ENCODE measurements at places on chromosomes 5 and 9. TPM values are rescaled to one million over a fixed set of nuclear protein-coding genes. Genes with fewer than 3 reads are reported as not detected.

GRCh38 chr5:33306758-33307157, 134.0 kb upstream of the TARS1 start:
- DNase-seq = no peak

DNA sequence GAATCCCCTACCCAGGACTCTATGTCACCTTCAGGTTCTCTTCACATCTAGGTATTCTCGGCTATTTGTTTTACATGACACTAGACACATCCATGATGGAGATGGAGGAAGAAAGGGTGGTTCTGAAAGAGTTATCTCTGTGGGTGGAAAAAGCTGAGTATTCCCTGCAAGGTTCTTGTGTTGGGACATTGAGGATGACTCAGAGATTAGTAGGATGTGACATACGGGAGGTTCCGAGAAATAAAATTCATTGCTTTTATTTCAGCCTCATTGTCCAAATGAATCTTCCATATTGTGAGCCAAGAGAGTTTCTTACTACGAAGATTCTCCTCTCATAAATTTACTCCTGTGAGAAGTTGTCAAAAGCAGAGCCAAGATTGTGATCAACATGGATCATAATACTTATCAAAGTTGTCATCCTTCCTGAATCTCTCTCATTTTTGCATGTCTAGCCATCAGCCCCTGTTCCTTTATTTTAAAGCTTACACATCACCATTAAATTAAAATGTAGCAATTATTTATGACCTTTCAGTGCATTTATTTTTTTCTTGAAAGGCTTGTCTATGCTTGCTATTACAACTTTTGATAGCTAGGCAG, 370.0 kb downstream of the PSAT1 start:
- DNase-seq = no peak

DNA sequence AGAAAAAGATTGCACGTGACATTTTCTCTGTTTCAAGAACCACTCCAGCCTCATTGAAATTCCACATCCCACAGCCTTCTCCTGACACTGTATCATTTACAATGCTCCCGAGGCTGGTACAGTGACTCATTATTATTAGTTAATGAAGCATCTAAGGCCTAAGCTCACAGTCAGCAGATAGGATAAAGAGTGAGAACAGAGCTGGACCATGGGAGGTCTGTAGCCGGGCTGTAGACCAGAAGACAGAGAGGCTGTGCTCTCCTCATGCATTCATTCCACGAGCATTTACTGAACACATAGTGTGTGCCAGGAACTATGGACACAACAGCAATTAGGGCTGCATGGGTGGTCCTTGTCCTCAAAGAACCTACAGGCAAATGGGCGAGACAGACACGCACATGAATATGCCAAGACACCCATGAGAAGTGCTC, 47.3 kb upstream of the GALNT10 start:
- no peak for DNase-seq

DNA sequence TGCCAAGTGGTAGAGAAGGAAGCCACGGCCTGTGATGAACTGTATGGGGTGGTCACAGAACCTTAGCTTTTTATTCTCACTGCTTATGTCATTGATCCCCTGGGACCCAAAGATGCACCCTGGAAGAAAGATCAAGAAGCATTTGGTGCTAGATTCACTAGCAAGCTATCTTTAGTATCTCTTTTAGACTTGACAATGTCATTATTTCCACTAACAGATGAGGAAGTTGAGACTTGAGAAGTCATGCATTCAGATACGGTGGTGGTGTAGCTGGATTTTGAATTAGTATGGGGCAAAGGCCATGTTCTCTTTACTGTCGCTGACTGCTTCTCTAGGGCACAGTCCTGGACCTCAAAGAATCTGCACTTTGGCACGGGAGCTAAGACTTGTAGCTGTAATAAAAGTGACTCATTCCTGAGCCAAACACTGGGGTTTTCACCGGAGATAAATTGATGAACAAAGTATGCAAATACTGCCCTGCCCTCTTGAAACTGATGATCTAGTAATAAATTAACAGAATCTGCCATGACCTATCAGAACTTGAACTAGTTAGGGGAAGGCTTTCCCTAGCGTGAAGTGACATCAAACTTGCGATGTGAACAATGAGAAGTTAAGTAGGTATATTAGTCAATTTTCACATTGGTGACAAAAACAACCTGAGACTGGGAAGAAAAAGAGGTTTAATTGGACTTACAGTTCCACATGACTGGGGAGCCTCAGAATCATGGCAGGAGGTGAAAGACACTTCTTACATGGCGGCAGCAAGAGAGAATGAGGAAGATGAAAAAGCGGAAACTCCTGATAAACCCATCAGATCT, 5.4 kb downstream of the GDA start:
- DNase-seq = no peak

DNA sequence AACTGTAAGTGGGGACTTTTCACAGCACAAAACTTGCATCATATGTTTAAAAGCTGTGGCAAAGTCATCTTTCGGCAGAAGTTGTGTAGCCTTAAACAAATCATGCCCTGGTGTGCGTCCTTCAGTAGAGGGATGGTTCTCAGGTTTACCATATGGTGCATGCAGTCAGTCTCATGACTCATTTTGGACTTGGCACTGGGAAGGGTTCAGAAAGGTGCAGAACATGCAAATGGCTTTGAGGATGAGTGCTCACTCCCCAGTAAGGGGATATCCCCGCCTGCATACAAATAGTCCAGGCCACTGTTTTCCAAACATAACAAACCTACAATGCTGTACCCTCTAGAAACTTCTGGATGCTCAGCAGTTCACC, 260.3 kb downstream of the NDUFS4 start:
- DNase-seq = no peak

FCN2 gene
- total RNA-seq = not detected

DNA sequence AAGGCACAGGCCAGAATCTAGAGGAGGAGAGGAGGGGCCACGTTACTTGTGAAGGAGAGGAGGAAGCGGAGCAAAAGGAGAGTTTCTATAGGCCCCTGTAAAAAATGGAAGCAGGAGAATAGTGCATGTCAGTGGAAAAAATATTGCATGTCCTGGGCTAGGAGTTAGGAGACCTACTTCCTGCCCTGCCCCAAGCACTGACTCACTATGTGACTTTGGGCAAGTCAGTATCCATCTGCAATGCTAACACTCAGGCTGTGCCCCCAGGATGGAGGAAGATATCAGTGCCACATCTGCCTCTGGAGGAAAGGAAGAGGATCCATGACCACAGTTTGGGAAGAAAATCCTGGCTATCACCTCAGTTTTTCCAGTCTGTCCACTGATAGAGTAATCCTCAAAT, 7.0 kb downstream of the PIGO start:
- no peak for DNase-seq

GRCh38 chr9:111349766-111350165, 19.7 kb upstream of the OR2K2 start:
- no peak for DNase-seq

DNA sequence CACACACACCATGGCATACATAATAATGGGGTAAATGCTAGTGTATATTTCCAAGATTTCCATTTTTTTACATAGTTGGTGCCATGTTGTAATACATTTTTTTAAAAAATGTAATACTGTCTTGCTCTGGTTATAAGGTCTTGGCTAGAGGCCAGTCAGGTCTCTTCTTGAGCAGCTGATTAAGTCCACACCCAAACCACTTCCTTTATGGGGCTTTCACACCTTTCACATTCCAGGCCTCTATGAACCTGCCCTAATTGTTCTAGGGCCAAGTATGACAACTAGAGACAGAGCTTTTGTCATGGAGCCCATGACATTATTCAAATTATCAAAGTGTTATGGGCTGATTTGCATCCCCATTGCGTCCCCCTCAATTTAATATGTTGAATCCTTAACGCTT, 495.6 kb upstream of the CTNND2 start:
- DNase-seq = no peak

DNA sequence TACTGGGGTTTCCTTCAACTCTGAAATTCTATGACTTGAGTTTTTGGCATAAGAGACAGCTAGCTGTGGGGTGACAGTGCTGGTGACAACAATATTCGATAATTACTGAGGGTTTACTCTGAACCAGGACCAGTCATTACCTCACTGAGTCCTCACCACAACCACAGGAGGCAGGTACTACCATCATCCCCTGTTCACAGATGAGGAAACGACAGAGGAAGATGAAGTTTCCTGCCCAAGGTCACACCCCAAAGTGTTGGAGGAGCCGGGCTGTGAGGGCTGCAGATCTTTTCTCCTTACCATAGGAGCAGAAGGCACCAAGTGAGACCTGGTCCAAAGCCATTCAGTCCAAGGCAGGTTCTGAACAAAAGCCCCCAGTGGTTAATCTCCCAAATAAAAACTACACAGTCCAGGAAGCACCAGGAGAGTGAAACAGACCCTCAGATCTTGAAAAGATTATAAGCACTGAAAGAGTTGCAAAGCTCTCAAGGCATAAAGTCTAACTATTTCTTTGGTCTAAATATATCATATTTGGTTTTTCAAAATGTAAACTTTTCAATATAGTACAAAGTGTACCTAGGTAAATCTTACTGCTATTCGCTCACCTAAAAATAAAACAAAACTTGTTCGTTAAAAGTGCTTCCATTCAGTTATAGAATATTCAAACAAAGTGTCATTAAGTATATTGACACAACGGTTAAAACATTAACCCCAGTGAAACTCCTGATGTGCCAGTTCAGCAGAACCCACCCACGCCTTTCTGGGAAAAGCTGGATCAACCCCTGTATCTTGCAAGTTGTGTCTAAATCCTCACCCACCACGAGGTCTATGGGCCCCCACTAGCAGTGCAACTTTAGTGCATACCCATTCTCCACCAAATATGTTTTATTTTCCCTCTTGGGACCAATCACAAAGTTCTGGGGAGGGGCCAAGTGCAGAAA, 82.6 kb upstream of the EQTN start:
- DNase-seq = peak; percentile 54

- no peak for DNase-seq
Measured at GRCh38 chr5:11619339-11620024, 284.8 kb downstream of the CTNND2 start.

- no peak for DNase-seq
Measured at GRCh38 chr5:27450607-27451006, 412.2 kb upstream of the CDH9 start.

SPOCK1 gene
- total RNA-seq = not detected

Data from activated CD4-positive, alpha-beta T cell treated with anti-CD3 and anti-CD28 coated beads for 36 hours (primary cell).